ENCODE measurements at places on chromosomes 13 and 19.

DNA sequence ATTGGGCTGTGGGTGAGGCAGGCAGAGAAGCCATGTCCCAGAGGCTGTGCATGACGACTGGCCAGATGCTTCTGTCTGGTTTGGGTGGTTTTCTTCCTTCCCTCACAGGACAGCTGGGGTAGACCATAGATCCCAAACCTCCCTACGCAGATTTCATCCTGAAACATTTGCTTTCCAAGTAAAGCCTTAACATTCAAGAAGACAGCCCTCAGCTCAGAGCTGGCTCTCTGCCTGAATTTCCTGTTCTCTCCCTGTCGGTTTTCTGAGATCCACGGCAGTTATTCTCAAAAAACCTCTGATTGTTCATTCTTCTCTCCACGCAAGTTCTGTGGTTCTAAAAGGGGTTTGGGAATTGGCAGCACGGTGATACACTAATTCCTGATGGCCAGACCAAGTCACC lies 25.3 kb downstream of the UQCRFS1 start:
- DNase-seq: no peak

- no peak for DNase-seq
Observed at GRCh38 chr19:14414926-14415690, 4.0 kb downstream of the DDX39A start.

GRCh38 chr19:55494172-55494761 lies 6.0 kb downstream of the SSC5D start:
- DNase-seq: peak; percentile 94

GRCh38 chr19:14377883-14378328 lies 3.3 kb upstream of the ADGRE5 start:
- DNase-seq: no peak

DNA sequence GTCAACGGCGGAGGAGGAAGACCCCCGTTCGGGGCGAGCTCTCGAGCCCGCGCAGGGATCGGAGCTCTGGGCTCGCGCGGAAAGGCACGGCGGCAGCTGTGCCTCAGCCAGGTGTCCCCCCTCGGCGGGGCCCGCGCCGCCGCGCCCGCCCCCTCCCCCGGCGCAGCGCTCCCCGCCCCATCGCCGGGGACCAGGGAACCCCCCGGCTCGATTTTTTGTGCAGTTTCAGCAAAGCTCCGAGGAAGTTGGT lies 110.0 kb downstream of the KCNRG start:
- no peak for DNase-seq

DNA sequence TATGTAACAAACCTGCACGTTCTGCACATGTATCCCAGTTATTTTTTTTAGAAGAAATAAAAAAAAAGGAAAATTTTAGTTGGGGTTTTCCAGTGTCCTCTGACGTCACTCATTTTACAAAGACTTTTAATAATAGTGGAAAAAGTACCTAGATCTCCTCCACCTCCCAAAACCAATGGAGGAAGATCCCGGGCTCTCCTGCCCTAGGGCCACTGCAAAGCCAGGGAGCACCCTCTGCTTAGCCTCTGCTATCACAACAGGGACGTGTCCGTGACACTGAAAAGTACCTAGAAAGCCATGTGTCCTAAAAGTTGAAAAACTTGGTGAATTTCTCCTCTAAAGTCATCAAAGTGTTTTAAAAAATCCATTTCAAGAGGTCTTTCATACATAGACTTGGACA lies 46.7 kb upstream of the IRS2 start:
- no peak for DNase-seq

DNA sequence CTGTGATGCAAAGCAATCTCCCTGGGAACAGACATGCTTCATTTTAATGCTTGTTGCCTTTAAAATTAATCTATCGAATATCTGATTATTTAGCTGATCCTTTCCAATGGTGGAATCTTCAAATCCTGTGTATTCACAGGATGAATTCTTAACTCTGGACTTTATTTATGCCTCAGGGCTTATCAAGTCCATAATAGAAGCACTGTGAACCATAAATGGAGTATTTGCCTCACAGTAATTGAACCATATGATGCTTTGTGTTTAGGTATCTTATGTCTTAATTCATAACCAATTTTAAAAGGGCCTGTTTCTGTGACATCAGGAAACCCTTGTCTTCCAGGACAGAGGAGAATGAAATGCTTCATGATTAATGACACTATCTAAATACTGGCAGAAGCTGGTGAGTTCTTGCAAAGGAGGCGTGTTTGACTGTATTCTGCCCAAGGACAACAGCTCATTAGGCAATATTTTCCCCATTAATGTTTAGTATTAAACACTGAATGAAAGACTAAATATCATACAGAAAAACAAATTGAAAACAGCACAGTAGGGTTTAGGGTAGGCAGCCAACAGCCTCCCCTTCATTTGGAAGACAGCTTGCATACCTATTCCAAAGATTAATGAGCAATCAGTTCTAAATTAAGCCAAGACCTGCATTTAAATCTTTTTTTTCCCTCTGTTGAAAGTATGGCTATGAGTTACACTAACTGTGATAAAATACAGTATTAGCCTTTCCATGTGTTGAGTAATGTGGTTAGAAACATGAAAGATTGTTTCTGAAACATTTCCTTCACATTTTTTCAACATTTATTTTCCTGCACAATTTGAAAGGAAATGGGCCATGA lies 709.4 kb downstream of the PCDH9 start:
- no peak for DNase-seq

DNA sequence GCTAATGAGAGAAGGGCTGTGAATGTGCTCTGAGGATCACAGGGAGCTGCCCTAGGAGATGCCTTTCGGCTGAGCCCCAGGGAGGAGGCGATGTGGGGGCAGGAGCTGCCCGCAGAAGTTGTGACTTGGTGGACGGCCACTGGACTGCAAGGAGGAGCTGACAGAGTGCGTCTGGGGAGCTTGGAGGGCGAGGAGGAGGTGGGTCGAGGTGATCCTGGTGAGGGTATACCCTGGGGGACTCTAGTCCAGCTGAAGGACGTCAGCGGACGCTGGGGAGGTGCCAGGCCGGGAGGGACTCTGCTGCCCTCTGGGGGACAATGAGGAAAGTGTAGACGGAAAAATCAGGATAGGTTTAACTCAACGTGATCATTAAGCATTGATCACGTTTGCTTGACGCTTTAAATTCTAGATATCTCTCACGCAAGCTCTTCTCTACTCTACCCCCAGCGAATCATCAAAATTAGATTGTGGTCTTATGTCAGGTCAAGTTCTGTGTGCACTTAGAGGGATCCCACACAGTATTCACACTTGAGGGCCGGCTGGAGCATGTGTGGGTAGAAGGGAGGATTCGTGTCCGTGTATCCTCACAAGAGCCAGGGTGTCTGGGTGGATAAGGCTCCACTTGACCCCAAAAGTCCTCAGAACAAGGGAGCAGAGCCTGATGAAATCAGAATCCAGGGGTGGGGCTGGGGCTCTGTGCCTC lies 3.3 kb upstream of the CEACAM7 start:
- peak; percentile 14 for DNase-seq

GRCh38 chr19:50710094-50710493 lies 9.5 kb downstream of the SHANK1 start:
- no peak for DNase-seq

- DNase-seq: no peak
Observed at GRCh38 chr19:47802521-47803043, 1.8 kb downstream of the TPRX1 start.

DNA sequence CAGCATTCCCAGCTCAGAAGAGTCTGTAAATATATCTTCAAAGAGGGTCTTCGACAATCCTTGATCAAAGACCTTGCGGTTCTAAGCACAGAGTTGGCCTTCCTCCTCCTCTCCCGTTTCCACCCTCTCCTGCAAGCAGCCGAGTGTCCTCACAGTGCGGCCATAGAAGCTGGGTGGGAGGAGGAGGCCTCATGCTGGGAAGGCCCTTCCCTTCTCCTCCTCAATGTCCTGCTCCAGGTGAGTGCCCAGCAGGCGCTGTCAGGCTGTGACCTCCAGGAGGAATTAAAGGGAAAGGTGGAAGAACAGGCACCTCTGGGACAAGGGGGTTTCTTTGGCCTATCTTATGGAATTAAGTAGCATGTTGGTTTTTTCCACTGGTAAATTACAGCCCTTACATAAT lies 674.2 kb upstream of the ARGLU1 start:
- DNase-seq: no peak

DNA sequence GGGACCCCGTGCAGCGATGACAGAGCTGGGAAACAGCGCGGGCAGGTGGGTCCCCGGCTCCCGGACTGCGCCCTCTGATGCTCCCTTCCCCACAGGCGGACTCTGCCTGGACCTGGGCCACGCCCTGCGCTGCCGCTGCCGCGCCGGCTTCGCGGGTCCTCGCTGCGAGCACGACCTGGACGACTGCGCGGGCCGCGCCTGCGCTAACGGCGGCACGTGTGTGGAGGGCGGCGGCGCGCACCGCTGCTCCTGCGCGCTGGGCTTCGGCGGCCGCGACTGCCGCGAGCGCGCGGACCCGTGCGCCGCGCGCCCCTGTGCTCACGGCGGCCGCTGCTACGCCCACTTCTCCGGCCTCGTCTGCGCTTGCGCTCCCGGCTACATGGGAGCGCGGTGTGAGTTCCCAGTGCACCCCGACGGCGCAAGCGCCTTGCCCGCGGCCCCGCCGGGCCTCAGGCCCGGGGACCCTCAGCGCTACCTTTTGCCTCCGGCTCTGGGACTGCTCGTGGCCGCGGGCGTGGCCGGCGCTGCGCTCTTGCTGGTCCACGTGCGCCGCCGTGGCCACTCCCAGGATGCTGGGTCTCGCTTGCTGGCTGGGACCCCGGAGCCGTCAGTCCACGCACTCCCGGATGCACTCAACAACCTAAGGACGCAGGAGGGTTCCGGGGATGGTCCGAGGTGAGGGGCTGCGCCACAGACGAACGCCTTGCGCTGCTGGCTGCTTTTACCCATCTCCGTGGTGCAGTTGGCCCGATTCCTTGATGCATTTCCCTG lies 7.8 kb upstream of the SELENOV start:
- DNase-seq: peak; percentile 67

DNA sequence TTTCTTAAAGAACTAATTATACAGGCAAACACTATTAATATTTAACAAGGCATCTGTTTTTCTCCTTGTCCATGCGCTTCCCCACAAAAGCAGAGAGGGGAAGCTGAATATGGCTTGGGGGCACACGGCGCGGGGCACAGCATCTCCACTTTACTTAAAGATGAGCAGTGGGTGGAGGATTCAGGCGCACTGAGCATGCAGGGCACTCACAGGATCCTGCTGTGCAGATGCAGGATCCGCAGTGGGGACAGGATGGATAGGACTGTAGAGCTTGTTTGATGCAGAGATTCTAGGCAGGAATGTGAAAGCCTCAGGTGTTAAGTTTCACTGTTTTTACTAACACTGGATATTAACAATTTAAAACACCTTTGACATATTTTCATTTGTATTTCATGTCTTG lies 43.3 kb downstream of the ATP11A start:
- no peak for DNase-seq

GRCh38 chr13:107421951-107422350 lies 793.4 kb downstream of the LIG4 start:
- DNase-seq: peak; percentile 17

GRCh38 chr13:60047918-60048317 lies 115.8 kb downstream of the DIAPH3 start:
- DNase-seq: peak; percentile 17

DNA sequence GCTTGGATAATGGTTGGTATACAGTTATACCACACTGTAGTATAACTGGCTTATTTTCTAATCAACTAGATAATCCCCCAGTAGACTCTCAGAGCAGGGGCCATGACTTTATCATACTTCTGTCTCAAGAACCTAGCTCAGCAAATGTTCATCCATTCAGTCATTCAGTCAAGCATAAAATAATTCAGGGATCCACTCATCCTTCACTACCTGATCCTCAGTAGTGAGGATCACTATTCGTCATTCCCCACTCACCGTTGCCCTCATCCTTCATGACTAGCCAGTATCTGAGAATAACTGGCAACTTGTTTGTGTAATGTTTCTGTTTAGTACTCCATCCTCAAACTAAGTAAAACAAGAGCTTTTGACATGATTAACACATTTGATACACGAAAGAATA lies 77.6 kb downstream of the TSC22D1 start:
- no peak for DNase-seq

- DNase-seq: no peak
Observed at GRCh38 chr13:110063490-110064421, 243.2 kb downstream of the COL4A1 start.

- peak; percentile 16 for DNase-seq
Observed at GRCh38 chr19:46131485-46132143, 7.1 kb upstream of the IGFL3 start.

GRCh38 chr19:17963936-17964691 lies 2.8 kb upstream of the KCNN1 start:
- no peak for DNase-seq

DNA sequence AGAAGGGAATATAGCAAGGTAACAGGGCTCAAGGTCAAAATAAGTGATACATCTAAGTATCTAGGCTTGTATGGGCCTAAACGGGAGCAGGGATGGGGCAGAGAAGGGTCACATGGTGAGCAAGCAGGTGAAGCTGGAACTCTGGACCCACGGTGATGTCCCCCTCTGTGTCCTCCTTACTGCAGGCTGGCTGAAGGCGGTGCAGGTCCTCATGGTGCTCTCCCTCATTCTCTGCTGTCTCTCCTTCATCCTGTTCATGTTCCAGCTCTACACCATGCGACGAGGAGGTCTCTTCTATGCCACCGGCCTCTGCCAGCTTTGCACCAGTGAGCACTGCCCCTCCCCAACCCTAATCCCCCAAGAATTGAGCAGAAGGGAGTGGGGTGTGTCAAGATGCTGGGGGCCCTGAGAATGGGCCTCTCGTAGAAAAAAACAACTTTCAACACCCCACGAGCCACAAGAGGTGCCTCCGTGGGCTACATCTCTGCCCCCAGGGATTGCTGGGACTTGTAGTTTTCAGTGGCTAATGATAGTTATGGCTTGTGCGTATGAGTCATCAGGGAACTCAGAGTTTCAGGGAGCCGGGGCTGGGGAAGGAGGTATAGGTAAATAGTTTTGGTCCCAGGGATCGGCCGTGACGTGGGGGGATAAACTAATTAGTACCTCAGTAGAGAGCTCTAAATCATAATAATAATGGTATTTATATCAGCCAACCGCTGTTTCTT lies 4.0 kb downstream of the EMP3 start:
- peak; percentile 44 for DNase-seq

- DNase-seq: no peak
Observed at GRCh38 chr19:32869369-32869965, at the start of gene SLC7A9. SLC7A9 (minus strand) TSS chr19:32869767; CDS start chr19:32868534, 1,233 bp downstream.

- DNase-seq: no peak
Observed at GRCh38 chr19:29812881-29813275, 1.1 kb downstream of the CCNE1 start.

Measured in fibroblast of pulmonary artery (primary cell).